H7 (cell line): ENCODE measurements at places on chromosomes 6 and 20.
A peak's percentile ranks its signal among the peaks of the same experiment; 100 is the strongest.

- peak; percentile 32 for DNase-seq
Observed at GRCh38 chr6:162251257-162251656, 476.3 kb downstream of the PRKN start.

DNA sequence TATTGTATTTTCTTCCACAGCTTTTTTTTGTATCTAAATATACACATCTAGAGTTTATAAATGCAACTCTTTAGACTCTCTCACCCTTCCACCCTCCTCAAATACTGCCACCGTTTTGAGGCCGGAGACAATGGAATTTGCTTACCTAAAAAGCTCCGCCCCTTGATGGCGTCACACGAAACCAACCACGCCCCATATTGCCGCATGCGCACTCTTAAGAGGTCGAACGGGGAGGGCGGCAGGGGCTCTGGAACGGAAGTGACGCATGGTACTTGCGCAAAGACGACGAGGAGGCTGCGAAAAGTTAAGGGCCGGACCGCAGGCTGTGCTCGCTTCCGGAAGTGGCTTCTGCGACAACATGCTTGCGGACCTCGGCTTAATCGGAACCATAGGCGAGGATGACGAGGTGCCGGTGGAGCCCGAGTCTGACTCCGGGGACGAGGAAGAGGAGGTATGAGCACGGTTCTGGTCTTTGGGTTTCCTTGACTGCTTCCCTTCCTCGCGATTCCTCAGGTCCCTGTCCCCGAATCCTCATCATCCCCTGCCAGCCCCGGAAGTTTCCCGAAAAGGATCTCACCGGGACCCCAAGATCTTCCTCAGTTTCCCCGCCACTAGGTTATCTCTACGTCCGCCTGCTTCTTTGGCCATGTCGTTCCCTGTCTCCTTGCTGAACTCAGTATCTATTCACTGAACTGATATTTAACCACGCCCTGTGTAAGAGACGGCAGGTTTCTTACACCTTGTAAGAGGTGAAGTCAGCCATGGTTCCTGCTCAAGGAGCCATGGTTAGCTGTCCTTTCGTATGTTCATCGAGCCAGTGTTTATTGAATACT, at the start of gene DDX27:
TSS of gene DDX27 (plus strand) at position 326 of the 833 bp plus-strand sequence. CDS start at position 359, 33 bp downstream.
- DNase-seq = peak; percentile 95

GRCh38 chr6:138869398-138869797, 73.5 kb downstream of the ECT2L start:
- DNase-seq = peak; percentile 21

DNA sequence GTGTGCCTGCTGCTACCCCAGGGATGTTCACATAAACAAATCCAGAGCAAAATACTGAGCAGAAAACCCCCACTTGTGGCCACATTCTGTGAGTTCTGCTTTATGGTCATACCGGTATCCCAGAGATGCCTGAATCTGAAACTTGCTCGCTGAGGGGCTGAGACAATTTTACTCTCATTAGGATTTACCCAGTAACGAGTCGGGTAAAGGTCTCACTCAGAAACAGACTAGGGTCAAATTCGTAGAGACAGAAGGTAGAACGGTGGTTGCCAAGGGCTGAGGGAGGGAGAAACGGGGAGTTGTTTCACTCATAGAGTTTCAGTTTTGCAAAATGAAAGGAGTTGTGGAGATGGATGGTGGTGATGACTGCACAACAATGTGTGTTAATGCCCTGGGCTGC, 45.4 kb upstream of the NKX2-2 start:
- DNase-seq = no peak

- DNase-seq = no peak
Observed at GRCh38 chr6:16196260-16196983, 42.0 kb upstream of the GMPR start.

GRCh38 chr6:7960848-7961247, 50.3 kb upstream of the TXNDC5 start:
- DNase-seq = no peak

GRCh38 chr20:19508449-19508848, 249.6 kb upstream of the RIN2 start:
- DNase-seq = no peak

- no peak for DNase-seq
Observed at GRCh38 chr6:129104131-129104530, 221.2 kb downstream of the LAMA2 start.

DNA sequence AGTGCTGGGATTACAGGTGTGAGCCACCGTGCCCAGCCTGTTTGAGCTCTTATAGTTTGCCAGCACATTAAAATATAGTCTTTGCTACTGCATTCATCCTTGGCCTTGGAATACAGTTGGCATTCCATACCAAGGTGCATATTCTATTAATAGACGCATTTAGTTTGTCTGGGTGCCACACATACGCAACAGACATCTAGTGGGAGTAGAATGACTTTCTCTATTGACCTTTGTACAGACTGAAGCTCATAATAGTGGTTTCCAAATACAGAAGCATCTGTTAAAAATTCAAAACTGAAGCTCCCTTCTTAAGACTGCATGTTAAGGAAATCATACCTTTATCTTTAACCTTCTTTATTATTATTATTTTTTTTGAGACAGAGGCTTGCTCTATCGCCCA, 46.7 kb upstream of the FNDC1 start:
- no peak for DNase-seq
